Peyer's patch (tissue), 4 donors: ENCODE measurements at places on chromosomes 16 and 17. TPM values are rescaled to one million over a fixed set of nuclear protein-coding genes. Genes with fewer than 3 reads are reported as not detected.
A peak's percentile ranks its signal among the peaks of the same experiment; 100 is the strongest.

DNA sequence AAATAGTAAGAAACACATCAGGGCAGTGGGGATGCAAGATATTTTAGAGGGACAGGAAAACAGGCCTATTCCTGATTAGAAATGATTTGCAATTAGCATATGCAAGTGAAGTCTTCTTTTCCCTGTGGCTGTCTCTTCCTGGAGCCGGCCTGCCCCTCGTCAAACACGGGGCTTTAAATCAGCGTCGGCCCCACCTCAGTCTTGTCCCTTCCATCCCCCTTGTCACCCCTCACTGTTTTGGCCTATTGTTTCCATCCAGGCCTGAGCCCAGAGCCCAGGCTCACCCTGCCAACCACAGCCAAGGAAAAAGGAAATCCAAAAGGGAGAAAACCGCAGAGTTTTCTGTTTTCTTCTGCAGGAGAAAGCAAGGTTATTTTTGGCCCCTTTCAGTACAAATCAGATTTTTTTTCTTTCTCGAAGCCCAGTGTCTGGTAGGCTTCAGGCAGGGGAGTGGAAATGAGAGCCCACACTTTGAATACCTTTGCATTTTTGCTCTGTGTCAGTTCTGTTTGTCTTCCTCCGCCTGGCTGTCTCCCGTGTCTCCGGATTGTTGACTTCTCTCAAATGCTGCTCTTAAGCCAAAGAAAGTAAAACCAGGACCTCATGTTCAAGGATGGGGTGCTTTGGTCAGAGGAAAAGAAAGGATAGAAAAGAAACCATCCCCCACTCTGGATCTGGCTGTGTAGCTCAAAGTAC, 399.9 kb upstream of the CDH11 start:
- DNase-seq: no peak

GRCh38 chr16:24036614-24037013, 200.8 kb downstream of the PRKCB start:
- DNase-seq: peak; percentile 19

- peak; percentile 84 for DNase-seq
These were observed 8.4 kb downstream of the ACSF3 start for GRCh38 chr16:89102041-89102471.

DNA sequence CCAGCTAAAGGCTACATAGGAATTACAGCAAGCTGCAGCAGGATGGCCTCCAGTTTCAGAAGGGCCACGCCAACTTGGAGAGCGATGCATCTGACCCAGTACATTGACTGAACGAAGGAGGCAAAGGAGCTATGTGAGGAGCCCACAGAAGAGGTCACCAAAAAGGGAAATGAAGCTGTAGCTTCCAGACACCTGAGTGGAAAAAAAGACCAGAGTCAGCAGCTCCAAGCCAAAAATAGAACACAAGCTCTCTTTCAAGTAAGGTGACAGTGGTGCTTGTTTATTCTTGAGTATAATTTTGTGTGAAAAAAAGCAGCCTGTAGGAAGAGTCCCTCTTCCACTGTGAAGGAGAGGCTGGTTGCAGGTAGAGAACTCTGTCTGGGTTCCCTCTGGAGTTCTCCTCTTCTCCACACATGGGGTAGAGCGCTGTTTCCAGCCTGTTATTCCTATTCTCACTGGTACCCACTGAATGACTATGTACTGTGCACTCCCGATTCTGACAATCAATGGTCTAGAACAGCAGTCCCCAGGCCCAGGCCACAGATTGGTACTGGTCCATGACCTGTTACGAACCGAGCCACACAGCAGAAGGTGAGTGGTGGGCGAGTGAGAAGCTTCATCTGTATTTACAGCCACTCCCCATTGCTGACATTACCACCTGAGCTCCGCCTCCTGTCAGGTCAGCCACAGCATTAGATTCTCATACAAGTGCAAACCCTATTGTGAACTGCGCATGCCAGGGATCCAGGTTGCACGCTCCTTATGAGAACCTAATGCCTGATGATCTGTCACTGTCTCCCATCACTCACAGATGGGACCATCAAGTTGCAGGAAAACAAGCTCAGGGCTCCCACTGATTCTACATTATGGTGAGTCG, 15.1 kb downstream of the CCL4 start:
- no peak for DNase-seq

GRCh38 chr17:51907041-51907440, 251.5 kb downstream of the CA10 start:
- no peak for DNase-seq

GRCh38 chr17:5683241-5683640, 98.9 kb upstream of the NLRP1 start:
- DNase-seq: no peak

DNA sequence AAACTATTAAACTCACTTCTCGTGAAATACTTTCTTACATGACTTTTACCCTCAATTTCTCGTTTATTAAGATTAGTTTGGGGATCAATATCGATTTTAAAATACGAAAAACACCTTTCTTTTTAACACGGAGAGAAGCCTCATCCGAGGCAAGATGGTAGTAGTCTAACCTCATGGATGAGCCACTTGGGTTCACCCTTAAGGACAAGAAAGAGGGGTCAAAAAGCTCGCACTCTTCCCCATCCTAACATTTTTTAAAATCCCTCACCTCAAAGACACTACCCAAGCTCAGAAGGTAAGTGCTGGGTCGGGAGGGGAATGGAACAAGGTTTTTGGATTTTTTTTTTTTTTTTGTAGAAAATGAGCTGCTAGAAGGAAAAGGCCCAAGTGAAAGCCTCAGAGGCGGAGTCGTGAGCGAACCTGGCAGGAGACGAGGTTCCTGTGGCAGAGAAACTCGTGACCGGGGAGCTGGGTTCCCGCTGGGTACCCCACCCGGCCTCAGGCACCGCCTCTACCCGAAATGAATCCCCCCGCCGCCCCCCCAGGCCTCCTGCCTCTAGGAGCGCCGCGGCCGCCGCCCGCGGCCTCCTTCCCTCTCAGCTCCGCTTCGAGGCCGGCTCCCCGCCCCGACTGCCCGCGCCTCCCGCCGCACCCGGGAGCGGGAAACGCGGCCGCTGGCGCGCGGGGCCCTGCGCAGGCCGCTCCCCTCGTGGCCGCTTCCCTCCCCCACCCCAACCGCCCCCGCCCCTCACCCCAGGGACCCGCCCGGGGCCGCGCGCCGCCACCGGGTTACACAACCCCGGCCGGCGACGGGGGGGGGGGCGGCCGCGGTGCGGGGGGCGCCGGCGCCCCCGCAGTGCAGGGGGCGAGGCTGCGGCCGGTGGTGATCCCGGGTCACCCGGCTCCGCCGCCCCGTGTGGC, 1.6 kb downstream of the NUFIP2 start:
- DNase-seq: peak; percentile 79

DNA sequence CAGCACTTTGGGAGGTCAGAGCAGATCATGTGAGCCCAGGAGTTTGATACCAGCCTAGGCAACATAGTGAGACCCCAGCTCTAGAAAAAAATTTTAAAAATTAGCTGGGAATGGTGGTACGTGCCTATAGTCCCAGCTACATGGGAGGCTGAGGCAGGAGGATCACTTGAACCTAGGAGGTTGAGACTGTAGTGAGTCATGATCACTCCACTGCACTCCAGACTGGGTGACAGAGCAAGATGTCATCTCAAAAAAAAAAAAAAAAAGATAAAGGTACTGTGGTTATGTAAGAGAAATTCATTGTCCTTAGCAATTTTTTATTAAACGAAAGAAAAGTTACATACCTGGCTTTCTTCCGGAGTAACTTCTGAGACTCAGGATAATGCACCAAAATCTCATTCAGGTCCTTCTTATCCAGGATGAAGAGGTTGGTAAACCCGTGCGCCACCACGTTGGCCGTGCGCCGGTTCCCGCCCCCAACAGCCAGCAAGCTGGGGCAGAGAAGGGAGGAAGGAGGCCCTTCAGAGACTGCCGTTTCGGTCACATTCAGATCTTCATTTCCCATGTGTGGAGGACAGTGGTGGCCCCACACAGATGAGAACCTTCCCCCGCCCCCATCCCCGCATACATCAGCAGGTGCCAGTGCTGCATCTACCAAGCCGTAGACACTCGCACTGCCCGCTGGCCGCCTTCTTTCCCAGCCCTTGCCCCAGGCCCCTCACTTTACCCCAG, 73.7 kb downstream of the CNGB1 start:
- DNase-seq: no peak

DNA sequence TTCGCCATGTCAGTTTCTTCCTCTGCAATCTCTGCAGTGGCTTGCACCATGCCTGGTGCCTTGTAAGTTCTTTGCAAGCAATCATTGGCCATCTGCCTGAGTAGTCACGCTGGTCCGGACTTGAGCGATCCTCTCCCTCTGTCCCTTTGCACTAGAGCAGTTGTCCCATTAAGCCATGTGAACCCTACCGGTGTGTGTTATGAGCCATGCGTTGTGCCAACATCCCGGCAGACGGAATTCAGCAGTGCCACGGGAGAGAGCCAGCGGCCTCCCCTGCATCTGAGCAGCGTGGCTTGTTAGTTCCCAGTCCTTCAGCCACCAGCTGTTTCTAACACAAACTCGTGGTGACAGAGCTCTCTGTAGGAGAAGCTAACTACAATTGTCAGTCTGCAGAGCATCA, 275.1 kb upstream of the HSBP1 start:
- DNase-seq: no peak

- DNase-seq: no peak
These were observed 13.8 kb downstream of the LPO start for GRCh38 chr17:58252141-58252540.

Gene ACE
- 42.9 TPM for total RNA-seq

Gene CEP295NL
- 1.1 TPM for total RNA-seq

GRCh38 chr17:74798239-74798707, 22.1 kb upstream of the NAT9 start:
- no peak for DNase-seq

DNA sequence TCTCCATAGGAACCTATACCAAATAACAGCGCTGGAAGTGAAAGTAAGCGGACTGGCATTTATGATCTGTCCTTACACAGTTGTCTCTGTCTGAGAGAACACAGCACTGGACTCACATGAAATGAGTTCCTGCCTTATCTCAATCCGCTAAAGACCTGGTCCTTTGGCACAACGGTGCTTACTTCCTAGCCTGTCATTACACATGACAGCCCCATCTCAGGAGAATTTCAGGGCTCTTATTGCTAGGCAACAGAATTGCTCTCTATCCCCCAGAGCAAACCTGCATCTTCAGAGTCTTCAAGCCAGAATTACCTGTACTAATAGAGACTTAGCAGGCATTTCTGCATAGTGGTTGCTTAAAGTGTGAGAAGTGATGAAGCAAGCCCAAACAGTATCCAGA, 4.3 kb downstream of the KCNJ2 start:
- no peak for DNase-seq

DNA sequence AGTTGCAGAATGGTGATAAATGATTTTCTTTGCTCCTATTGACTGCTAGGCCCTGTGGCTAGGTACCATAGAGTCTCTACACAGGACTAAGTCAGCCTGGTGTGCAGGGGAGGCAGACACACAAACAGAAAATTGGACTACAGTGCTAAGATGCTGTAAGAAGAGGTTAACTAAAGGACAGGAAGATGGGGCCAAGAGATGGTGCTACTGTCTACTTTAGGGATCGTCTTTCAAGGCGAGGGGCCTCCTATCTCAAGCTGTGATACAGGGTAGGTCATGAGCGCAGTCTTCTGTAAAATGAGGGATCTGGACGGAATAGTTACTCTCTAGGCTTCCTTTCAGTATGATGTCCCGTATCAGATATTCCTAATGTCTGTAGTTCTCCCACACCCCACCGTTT, 817 bp downstream of the NME1 start:
- no peak for DNase-seq

DNA sequence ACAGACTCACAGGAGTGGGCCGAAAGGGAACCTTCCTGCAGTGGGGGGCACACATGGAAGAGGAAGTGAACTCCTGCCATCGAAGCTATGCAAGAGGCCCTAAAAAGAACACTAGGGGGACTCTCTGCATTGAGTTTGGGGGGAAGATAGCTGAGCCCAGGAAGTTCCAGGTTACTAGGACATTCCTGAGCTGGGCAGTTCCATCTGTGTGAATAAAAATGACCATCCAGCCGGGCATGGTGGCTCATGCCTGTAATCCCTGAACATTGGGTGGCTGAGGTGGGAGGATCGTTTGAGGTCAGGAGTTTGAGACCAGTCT, 211.8 kb downstream of the ZNF423 start:
- no peak for DNase-seq

- no peak for DNase-seq
These were observed 53.9 kb upstream of the GPRC5B start for GRCh38 chr16:19938536-19938935.

- DNase-seq: no peak
These were observed 74.7 kb upstream of the CIBAR2 start for GRCh38 chr16:85187002-85187401.

DNA sequence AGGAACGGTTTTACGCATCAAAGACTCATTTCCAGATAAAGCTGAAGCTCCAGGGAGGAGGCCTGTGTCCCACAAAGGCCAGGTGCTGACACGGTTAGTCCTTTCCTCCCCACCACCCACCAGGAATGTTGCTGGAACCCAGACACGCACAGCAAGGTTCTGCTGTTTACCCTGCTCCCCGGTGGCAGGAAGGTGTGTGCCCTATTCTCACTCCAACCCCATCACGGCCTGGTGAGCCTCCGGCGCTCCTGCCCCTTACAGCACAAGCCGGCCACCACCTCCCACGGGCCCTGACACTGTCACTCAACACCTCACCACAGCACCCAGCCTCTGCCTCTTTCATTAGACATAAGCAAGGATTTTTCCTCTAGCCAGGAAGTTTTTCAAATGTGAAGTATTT, 47.8 kb downstream of the ANKRD11 start:
- no peak for DNase-seq

Gene POLDIP2
- total RNA-seq: 87.2 TPM

DNA sequence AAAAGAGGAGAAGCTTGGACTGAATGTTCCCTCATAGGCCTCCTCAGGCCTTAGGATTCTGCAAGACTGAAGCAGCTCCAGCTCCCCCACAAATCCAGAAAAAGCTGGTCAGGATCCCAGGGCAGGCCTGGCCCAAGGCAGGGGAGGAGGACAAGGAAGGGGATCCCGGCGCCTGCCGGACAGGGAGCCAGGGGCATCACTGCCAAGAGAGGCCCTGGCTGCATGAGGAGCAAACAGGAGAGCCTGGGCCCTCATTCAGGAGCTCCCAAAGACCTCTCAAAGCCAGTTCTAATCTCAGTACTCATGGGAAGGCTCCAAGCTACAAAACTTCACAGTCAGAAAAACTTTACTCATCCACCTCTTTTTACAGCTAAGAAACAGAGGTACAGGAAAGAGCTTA, 67.3 kb downstream of the ZNF423 start:
- no peak for DNase-seq

- DNase-seq: no peak
These were observed 6.5 kb downstream of the TMEM170A start for GRCh38 chr16:75458029-75458428.

GRCh38 chr16:55497558-55497957, 11.3 kb upstream of the LPCAT2 start:
- no peak for DNase-seq

Gene CDRT4
- total RNA-seq: 26.4 TPM

GRCh38 chr16:86307514-86307903, 202.8 kb upstream of the FOXF1 start:
- DNase-seq: no peak

Gene NCOR1
- 479 TPM for total RNA-seq

GRCh38 chr16:87645802-87646201, 43.5 kb downstream of the JPH3 start:
- DNase-seq: no peak

GRCh38 chr17:42804918-42805367, 6.3 kb downstream of the CNTD1 start:
- no peak for DNase-seq

GRCh38 chr16:4313563-4314531, 2.0 kb upstream of the GLIS2 start:
- DNase-seq: no peak

Gene XYLT1
- total RNA-seq: 42.1 TPM

GRCh38 chr17:75116737-75117136, 7.0 kb downstream of the ARMC7 start:
- DNase-seq: no peak

- DNase-seq: no peak
These were observed 123.7 kb downstream of the SOX9 start for GRCh38 chr17:72244494-72244893.
